ENCODE measurements at places on chromosomes 4 and X.

DNA sequence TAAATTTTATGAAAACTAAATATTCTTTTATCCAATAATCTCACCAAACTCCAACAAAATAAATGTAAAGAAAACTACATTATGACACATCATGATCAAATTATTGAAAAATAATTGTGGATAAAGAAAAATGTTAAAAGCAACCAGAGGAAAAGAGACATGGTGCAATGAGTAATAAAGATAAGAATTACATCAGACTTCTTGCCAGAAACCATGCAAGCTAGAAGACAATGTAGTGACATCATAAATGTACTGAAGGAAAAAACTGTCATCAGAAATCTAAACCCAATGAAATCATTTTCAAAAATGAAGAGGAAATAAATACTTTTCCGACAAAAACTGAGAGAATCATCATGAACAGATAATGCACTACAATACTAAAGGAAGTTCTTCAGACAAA is 135.9 kb upstream of the EOLA2 start:
- DNase-seq, result no peak

DNA sequence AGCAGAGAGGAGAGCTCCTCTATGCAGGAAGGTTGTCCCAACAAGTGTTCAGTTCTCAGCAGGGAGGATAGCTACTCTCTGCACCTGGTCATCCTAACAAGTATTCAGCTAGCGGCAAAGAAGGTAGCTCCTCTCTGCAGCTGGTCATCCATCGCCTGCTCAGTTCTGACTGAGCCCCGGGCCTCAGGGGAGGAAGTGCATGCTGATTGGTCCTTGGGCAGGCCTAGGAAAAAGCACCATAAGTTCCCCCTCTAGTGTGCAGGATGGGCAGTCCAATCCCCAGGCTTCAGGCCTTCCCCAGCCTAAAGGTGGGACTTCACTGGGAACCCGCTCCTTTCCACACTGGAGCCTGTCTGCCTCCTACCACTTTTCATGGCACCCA is 4.4 kb upstream of the FBXW7 start:
- DNase-seq, result no peak

DNA sequence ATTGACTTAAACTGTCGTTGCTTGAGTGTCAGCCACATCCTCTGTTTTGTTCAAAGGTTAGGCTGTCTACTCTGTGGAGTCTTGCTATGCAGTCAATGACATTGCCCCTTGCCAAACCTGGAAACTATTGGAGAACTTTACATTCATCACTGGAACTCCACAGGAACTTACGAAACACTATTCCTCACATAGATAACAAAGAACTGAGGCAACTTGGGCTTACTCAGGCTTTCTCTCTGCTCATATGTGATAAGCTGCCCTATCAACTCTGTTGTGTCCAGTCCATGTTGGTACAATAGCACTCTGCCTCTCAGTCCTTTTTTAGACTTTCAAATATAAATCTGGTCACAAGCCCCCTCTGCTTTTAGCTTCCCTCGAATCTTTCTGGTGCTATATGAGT is 9.4 kb downstream of the NPY5R start:
- no peak for DNase-seq

- no peak for DNase-seq
Observed at GRCh38 chr4:87109945-87110344, 110.5 kb downstream of the KLHL8 start.

- no peak for DNase-seq
Observed at GRCh38 chr4:118773429-118773792, 62.5 kb downstream of the SEC24D start.

DNA sequence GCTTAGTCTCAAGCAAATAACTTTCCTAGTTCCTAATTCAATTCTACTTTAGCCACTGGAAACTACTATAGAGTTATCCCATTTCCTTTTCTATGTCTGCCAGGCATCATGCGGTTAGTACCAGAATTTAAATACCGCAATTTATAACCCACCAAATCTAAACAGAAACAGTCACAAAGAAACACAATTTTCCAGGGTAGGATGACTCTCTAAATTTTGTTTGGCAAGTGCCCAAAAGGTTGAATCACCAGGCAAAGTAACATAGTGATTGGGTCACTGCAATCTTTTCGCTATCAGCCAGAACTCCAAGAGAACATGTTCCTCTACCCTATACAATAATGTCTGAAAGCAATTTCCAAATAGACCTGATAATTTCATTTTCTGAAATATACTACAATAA is 240.2 kb upstream of the GRIA3 start:
- DNase-seq, result no peak

DNA sequence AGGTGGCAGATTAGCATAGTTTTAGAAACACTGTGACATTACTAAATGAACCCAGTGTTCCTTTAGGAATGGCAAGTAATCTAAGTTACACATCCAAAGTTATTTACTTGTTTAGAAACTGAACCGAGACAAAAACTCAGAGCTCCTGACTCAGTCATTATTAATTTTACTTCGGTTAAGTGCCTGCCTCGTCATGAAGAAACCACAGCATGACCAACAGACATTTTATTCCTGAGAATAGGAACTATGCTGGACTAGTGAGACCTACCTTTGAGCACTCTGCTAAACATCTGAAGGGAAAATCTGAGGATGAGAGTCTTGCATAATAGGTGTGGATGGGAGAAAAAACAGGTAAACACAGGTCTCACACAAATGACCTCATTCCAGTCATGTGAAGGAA is 2.5 kb downstream of the BEX1 start:
- DNase-seq, result no peak

GRCh38 chr4:113394730-113395530 is 345.5 kb downstream of the ANK2 start:
- DNase-seq, result no peak

DNA sequence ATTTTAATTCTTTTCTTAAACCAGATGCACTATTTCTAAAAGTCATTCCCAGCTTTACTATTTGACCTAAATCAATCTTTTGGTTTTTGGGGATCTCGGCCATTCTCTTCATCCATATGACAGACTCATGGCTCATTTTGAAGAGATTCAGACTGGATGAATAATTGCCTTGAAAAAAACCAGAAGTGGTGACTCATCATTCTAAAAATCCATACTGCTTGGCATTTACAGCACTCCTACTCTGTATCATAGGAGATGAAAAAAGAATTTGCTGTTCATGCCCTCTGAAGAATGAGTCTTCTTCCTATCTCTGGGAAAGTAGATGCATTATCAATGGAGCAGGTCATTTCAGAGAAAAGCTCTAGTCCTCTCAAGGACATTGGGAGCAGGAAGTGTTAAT is 220.5 kb upstream of the RPS6KA3 start:
- DNase-seq, result no peak

- DNase-seq, result no peak
Observed at GRCh38 chrX:40733706-40734105, 1.6 kb downstream of the MED14 start.

- DNase-seq, result no peak
Observed at GRCh38 chrX:153925387-153925738, 701 bp downstream of the ARHGAP4 start.

DNA sequence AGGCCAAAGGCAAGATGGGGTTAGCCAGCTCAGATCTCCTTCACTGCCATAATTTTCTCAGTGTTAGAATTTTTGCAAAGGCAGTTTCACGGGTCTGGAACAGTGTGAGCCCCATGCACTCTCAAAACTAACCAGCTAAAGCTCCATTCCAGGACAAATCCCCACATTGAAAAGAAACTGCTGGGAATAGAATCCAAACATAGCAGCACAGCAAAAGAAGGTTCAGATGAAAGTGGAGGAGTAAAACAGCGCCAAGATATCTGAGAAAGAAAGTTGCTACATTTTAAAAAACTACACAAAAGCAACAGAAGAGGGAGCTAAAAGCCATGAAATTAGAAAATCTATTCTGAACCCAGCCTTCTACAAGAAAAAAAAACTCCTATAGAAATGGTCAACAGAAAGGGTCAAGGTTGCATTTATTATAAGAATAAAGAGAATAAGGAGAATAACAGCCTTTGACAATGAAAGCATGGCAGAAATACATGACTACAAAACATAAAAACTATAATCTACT is 39.6 kb upstream of the SLC7A3 start:
- no peak for DNase-seq

Data from D721Med (cell line).